ENCODE measurements at places on chromosomes 3 and 15.
A peak's percentile ranks its signal among the peaks of the same experiment; 100 is the strongest.

DNA sequence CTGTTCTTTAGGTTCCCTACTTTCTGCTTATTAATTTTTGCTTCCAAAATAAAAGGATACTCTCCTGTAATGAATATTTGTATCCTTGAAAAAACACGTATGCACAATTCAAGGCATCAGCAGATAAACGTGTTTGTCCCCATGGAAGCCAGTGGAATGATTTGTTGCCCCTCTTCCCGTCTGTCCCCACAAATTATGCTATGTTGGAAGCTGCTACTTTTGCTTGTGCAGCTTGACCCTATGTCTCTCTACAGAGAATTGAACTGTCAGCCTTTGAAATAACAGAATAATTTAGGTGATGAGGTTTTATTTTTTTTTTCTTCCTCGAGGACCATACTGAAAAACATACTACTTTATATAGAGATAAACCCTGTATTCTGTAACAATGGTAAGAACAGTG lies 401.5 kb upstream of the GOLIM4 start:
- DNase-seq: no peak

DNA sequence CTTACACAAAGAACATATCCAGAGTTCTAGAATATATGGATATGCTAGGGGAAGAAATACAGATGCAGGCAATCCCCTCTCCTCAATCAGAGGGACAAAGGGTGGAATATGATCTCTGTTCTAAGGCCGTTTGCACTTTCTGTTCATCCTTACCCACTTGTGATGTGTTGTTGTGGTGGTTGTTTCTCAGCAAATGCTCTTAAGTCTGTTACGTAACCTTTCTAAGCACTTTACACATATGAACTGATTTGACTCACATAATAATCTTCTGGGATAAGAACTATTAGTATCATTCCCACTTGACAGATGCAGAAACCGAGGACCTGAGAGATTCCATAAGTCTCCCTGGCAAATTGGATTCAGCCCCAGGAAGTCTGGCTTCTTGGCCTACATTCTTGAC lies 40.5 kb downstream of the NGRN start:
- no peak for DNase-seq

- DNase-seq: no peak
These were observed 17.0 kb upstream of the MUC4 start for GRCh38 chr3:195828762-195829161.

DNA sequence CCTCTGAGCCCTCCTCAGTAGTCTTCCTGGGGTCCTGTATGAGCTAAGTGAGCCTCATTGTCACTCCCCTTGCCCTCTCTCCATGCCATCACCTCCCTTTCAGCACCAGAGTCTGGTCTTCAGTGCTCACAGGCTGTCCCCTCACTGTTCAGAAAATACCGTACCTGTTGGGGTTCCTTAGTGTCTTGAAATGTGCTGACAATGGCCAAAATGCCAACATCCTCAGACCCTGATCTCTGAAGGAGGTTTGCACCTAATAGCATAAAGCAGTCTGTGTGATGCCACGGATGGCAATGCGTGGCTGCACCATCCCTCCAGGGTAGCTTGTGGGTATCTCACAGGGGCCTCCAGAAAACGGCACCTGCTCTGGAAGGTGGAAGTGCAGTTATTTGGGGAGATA lies 301.0 kb upstream of the TLE3 start:
- no peak for DNase-seq

DNA sequence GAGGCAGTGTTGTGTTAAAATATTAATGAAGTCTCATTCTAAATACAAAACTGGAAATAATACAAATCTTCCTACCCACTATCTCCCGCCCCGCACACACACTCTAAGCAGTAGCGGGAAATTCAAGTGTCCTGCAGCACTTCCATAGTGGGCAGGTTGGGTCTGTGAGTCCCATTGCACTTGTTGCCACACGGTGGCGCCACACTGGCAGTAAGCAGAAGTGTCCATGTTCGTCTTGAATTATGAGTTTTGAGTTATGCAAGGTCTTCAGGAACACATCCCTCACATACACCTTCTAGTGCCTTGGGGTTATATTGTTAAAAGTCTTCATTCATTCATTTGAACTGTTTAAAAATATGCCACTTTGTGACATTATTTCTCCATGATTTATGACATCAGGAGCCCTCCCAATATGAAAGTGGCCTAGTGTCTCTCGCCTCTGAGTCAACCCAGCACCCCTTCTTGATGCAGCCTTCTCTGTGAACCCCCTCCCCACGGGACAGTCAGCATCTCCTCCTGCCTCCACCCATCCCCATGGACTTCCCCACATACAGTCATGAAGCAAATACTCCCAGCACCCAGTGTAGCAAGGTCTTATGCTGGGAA lies 17.6 kb upstream of the CCDC174 start:
- DNase-seq: peak; percentile 60

GRCh38 chr3:169196789-169197188 lies 466.7 kb downstream of the MECOM start:
- DNase-seq: no peak

GRCh38 chr15:41258750-41259471 lies 27.8 kb downstream of the CHP1 start:
- DNase-seq: no peak

- DNase-seq: no peak
These were observed 35.0 kb downstream of the PLOD2 start for GRCh38 chr3:146125951-146126350.

DNA sequence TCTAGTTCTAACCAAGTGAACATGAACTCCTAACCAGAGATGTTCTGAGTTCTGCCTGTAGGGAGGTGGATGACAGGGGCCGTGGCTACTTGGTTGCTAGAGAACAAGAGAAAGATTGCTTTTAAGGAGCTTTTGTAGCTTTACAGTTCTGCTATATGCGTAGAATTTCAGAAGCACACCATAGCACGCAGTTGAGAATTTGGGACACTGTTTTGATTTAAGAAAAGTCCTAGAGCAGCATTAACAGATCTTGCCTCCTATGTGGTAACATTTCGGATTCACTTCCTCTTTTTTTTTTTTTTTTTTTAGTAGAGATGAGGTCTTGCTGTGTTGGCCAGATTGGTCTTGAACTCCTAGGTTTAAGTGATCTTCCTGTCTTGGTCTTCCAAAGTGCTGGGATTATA lies 181.7 kb downstream of the TCF12 start:
- DNase-seq: no peak

GRCh38 chr3:127459891-127460290 lies 130.6 kb downstream of the TPRA1 start:
- no peak for DNase-seq

- DNase-seq: no peak
These were observed 25.2 kb downstream of the LRRK1 start for GRCh38 chr15:100944244-100944895.

GRCh38 chr3:67113802-67114407 lies 115.8 kb downstream of the KBTBD8 start:
- peak; percentile 80 for DNase-seq

- DNase-seq: no peak
These were observed 15.5 kb upstream of the PRSS50 start for GRCh38 chr3:46733026-46733800.

DNA sequence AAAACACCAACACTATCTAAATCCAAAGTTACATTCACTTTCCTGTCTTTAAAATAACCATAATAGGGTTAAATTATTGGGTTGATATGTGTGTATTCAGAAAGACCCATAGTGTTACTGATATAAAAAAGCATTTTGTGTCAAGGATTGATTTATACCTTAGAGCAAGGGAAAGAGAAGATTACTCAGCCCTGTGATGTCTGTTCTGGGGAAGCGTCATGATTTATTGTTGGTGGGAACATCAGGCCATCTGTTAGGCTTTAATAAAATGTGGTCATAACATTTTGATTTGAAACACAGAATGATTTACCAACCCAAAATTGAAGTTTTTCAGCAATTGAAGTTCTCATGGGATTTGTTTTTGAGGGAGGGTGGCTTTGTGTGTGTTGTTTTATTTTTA lies 33.2 kb downstream of the SIDT1 start:
- DNase-seq: no peak

DNA sequence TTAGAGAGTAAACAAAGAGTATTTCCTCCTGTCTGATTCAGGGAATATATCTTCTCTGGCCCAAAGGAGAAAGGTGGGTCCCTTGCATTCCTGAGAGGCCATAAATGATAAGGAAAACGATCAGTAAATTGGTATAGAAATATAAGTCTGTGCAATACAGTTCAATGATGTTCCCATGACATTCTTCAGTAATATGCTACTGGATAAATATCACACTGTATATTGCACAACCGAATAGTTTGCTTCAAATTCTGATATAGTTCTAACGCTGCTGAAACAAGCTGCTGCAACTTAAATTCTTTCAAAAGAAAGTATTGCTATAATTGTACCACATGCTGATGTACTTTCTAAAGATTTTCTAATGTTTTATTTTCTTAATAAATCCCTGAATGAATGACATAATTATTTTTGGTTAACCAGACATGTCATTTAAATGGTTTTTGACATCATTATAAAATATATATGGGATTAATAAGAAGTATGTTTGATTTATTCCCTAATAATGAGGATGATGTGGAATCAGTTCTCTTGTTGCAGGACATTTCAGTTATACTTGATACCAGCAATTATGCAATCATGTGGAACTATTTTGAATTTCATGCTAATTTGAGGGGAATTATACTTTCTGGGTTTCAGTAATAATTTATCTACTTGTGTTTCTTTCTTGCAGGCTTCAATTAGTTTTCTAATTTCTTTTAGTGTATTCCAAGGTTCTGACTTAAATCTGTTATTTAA lies 44.9 kb downstream of the FGF7 start:
- no peak for DNase-seq

DNA sequence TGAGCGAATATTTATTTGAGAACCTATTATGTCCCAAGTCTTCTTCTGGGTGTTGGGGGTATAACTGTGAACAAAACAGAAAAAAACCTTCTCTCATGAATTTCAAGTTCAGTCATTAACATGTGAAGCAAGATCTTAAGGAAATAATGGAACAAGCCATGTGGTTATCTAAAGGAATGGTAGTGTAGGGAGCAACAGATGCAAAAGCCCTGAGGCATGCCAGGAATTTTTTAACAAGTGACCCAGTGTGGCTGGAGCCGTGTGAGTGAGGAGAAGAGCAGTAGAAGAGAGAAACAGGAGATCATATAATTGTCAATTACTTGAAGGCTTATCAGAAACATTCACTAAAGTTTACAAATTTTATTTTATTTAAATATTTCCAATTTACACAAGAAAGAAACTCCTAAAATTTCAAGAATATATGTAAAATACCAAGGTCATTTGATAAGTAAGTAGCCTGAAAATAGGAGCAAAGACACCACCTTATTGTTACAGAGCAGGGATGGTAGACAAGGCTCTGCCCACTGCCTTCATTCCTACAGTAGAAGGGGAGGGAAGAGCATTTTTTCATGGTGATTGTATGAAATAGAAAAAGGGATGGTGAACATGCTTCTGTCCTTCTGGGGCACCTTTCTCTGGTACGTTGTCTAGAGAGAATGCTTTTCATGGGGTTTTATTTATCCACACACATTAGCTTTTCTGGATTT lies 345.1 kb downstream of the PLOD2 start:
- no peak for DNase-seq

GRCh38 chr3:26259176-26259575 lies 363.4 kb upstream of the LRRC3B start:
- DNase-seq: no peak

DNA sequence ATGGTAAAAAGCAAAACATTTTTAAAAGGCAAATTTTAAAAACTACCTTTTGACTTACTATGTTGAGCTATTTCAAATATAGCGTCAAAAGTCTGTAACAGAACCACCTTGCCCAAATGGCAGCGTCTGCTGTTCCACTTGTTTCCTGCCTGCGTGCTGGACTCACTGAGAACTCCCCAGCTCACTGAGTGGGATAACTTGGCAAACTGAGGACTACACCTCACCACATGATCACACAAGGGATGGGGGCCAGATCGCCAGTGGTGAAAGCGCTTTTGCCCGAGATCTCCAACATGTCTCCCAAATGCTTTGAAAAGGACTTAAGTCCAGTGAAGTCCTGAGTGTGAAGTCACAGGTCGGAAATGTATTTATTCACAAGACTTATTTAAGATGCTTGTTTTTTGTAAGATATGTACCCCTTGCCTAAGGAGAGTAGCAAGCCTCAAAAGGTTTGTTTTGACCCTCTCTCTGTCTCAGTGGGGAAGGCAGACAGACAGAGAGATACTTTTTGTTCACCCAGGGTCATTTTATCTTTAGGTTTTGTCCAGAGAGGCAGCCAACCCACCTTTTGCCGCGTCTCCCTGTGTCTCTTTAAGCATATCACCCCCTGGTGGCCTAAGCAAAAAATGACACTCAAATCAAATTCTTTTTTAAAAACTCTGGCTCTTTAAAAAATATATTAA lies 192.6 kb downstream of the PDZRN3 start:
- no peak for DNase-seq
